ENCODE measurements at places on chromosomes 6 and 20.

DNA sequence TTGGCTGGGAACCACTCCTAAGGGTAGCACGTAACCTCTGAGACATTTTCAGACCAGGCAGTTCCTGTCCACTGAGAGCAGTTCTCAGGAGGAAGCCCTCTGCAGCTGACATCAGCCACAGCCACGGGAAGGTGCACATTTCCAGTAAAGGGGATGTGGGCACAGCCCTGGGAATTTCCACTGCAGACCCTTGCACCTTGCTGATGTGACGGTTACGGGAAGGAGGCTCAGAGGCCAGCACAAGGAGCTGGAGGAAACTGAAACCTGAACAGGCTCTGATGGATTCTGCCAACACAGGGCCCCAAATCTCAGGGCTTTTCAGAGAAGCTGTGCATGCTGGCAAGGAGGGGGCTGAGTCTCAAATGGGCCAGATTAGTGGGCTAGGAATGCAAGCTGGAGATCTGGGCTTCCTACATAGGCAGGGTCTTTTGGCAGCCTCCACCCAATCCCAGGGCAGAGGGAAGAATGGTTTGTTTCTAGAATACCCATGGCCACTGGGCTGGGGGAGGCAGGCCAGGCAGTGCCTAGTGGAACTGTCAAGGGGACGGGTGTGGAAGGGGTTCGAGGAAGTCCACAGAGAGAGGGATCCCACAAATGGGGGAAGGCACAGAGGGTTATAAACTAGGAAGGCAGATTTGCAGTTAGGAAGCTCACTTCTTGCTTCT lies 14.2 kb downstream of the EBF4 start:
- no peak for DNase-seq

DNA sequence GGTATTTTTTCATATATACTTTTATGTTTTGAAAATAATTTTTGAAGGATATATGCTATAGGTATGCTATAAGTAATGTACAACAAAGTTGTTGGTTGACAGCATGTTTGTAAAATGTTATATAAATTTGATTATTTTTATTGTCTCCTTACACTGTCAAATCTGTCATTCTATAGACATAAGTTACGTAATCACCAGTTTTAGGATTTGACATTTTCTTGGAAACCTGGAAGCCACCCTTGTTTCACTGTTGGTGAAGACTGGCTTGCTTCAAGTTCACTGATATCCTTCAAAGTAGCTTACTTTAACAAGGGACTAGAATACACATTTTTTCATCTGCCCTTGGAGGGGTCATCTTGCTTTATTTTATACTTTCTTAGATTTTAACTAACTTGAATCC lies 1288.6 kb upstream of the EYS start:
- no peak for DNase-seq

- DNase-seq = no peak
These were observed 41.3 kb upstream of the MRGBP start for GRCh38 chr20:62754991-62755356.

DNA sequence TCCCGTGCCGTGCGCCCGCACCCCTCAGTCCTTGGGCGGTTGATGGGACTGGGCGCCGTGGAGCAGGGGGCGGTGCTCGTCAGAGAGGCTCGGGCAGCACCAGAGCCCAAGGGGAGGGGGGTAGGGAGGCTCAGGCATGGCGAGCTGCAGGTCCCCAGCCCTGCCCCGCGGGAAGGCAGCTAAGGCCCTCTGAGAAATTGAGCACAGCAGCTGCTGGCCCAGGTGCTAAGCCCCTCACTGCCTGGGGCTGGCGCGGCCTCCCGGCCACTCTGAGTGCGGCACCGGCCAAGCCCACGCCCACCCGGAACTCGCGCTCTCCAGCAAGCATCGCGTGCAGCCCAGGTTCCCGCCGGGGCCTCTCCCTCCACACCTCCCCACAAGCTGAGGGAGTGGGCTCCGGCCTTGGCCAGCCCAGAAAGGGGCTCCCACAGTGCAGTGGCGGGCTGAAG lies 16.4 kb downstream of the SOX4 start:
- no peak for DNase-seq

DNA sequence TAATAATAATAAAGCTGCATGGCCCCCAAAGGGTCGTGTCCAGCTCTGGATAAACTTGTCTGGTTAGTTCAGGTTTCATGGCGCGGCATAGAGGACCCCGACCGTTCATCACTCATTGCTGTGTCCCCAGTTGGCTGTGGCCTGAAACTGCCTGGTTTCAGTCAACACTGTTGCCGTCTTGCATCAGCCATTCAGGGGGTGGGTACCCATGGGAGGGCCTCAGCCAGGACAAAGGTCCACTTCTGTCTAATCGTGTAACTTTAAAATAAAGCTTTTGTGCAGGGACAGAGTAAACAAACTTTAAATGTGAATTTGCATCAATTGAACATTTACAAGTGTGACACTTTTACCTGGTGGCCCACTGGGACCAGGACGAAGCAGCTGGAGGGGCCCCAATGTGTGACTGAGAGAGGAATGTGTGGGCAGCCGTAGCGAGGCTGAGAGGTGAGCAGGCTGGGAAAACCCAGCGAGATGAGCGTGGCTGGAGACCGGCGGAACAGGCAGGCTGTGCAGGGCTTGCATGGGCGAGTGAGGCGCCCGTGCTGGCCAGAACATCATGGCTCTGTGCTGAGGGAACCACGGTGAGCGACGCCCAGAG lies 22.3 kb upstream of the UNC93A start:
- DNase-seq = no peak

DNA sequence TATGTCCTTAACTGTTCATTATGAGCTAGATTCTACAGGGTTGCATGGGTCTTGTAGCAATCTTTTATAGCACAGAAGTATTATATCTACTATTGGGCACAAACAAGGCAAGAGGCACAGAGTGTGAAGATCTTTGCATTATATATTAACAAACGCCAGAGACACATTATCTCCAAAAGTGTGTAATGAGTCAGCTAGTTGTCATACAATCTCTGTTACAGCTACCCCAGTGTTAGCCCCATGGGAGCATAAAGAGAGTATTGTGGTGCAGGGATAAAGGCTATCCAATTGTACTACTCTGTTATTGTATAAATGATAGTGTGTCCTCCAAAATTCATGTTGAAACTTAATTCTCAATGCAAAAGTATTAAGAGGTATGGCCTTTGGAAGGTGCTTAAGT lies 148.4 kb upstream of the RIMS1 start:
- no peak for DNase-seq

DNA sequence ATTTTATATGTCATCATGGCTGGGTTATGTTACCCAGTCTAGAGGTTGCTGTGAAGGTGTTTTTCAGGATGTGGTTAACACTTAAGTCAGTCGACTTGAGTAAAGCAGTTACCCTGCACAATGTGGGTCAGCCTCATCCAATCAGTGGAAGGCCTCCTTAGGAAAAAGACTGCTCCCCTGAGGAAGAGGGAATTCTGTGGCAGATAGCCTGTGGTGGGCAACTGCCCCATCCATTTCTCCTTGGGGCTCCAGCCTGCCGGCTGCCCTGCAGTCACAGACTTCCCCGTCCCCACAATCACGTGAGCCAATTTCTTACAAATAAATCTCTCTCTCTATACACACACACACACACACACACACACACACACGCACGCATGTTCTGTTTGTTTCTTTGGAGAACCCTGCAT lies 34.5 kb upstream of the MPC1 start:
- DNase-seq = no peak

DNA sequence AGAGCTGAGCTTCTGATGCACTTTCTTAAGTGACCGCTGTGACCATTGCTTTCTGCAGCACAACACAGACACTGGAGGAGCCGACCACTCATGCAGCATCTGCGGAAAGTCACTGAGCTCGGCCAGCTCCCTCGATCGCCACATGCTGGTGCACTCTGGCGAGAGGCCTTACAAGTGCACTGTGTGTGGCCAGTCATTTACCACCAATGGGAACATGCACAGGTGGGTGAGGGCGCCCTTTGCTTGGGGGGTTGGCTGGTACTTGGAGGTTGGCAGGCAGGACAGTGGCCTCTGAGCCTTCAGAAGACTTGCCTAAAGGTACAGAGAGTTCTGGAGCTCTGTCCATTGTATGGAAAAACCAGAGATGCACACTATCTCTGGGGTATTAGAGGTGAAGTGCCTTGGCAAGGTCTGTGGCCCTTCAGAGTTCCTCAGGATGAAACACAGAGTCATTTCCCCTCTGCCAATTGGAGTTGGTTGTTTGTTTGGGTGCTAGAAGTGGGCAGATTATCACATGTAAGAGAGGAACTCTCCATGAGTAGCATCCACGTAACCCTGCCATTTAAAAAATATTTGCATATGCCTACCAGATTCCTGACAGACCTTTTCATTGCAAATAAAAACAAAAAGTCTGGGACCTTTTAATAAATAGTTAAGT lies 81.5 kb downstream of the RREB1 start:
- DNase-seq = no peak

GRCh38 chr6:32152769-32153563 lies 975 bp upstream of the PPT2 start:
- DNase-seq = no peak

- no peak for DNase-seq
These were observed 9.5 kb upstream of the MICA start for GRCh38 chr6:31393932-31394331.

DNA sequence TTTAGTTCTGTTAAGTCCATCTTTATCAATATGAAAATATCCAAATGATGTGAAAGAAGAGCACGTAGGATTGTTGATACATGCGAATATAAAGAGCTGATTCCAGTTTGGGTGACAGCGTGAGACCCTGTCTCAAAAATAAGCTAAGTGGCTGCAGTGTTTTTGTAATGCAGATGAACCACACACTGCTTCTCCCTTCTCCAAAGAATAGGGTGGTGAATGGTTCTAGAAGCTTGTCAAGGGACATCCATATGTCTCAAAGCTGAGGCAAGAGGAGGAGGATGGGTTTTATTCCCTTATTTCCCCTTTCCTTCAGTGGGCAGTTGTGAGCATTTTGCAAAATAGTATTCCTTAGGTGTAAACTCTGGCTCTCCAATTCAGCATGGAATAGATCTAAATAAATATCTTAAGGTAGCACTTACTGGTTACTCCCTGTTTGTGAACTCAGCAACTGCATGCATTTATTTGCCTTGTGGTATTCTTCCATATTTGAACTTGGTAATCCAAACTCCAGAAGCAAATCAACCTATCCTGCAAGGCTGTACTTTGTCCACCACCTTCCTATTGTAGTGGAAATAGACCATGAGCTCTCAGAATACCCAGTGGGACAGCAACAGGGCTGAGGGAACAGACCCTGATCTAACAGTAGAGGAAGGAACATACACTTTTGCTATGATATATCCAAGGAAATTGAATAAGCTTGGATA lies 38.0 kb downstream of the XRN2 start:
- no peak for DNase-seq

DNA sequence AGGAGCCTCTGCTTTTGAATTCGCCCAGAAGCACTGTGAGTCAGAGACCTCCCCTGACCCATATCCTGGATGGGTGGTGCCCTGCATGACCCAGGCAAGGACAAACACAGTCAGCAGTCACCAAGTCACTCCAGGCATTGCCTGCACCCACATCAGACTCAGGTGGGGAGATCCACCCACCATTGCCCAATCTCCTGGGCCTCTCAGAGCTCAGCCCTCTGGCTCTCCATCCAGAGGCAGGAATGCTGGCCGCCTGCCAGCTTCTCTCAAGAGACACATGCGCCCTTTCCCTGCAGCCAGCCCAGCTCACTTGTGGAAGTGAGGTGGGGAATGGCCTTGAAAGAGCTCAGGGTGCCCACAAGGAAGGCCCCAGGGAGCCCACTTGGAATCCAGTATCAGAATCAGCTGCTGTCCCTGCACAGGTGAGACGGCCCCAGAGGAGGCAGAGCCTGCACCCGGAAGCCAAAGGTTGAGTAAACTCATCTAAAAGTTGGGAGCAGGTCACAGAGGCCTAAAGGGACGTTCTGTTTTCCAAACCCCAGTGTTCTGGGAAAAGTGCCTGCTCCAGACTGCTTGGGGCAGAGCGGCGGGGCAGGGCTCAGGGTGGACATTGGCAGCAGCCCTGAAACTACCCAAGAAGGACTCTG lies 129.8 kb downstream of the PREX1 start:
- DNase-seq = no peak

DNA sequence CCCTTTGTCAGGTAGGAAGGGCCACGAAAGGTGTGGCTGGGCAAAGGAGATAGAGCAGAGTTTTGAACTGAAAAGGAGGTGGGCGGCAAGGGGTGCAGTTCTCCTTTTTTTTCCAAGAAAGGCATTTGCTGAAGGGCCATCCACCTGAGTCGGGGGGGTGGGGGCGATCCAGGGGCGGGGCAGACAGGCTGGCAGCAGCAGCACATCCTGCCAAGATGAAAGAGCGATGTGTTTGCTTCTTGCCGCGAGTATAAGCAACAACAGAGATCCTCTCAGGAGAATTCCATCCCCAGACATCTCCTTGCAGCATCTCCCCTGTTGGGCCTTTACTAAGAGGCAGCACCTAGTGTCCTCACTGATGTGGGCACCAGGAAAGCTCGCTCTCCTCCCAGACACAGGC lies 516.5 kb downstream of the CD83 start:
- DNase-seq = no peak

DNA sequence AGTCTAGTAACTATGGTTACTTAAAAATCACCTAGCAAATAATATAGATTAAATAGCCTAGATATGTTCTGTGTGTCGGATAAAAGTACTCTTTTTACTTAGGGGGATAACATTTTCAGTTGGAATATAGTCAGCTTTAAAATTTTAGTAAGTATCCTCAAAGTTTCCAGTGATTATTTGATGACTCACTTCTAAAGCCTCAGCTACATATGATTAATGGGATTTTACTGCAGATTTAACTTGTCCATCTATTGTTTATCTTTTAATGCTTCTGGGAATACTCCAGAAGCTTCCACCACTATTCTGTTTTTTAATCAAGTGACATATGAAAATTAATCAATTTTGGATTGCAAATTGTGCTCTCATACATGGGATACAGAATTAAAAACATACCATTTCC lies 8.7 kb upstream of the TENT5A start:
- DNase-seq = no peak

Data from hippocampal formation (tissue), 2 donors.